ENCODE measurements at places on chromosomes 3 and 15.

GRCh38 chr3:48199117-48199516, 10.9 kb upstream of the CDC25A start:
- H3K36me3 ChIP-seq = no peaks in the 10 kb centered on the region
- H3K4me3 ChIP-seq = no peak overlapping the region
- H3K27me3 ChIP-seq = no peaks in the 10 kb centered on the region
- DNase-seq = no peak

DNA sequence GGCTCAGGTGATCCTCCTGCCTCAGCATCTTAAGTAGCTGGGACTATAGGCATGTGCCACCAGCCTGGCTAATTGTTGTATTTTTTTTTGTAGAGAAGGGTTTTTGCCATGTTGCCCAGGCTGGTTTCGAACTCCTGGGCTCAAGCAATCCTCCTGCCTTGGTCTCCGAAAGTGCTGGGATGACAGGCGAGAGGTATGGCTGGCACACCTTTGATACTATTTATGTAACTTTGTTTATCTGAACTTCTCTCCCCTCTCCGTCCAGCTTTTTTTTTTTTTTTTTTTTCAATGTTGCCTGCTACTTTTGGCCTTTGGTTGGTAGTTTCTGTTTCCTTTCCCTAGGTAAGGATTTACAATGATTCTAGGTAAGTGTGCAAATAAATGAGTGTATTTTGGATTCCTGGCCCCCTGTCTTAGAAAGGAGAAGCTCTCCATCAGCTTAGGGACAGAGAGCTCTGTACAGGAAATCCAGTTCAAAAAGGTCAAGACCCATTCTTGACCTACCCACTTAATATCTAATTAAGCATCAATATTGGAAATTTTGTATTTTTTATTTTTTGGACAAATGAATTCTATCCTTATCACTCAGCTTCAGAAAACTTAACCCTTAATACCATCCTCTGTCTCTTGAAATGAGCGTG, 6.8 kb downstream of the ARL6IP5 start:
- peaks cover 94% of the 10 kb centered on the region for H3K4me1 ChIP-seq
- peak overlapping the region; percentile 34 for H3K27ac ChIP-seq
- H3K36me3 ChIP-seq = peaks cover 10% of the 10 kb centered on the region
- DNase-seq = no peak

- no peaks in the 10 kb centered on the region for H3K27me3 ChIP-seq
- H3K4me1 ChIP-seq = peaks cover 14% of the 10 kb centered on the region
- no peak for DNase-seq
- H3K27ac ChIP-seq = no peak overlapping the region
- H3K36me3 ChIP-seq = no peaks in the 10 kb centered on the region
Observed at GRCh38 chr15:97963779-97964178, 3.3 kb downstream of the ARRDC4 start.

DNA sequence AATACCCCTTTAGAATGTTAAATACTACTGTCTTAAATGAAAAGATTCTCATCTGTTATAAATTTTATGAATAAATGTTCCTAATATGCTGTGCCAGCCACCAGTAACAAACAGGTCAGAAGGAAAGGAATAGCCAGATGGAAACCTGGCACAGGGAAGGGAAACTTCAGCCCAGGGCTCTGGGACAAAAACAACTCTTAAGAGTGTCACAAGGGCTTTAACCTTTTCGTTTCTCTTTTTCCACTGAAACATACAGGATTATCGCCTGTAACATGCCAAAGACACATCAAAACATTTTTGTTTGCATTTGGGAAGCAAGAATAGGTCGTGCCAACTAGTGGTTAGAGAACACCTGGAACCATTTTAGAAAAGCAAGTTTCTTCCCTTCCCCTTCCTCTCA, 109.0 kb upstream of the NEDD4 start:
- H3K36me3 ChIP-seq = peaks cover 6% of the 10 kb centered on the region
- H3K27ac ChIP-seq = no peak overlapping the region
- DNase-seq = no peak
- H3K4me1 ChIP-seq = no peaks in the 10 kb centered on the region
- H3K4me3 ChIP-seq = no peak overlapping the region
- H3K27me3 ChIP-seq = no peaks in the 10 kb centered on the region

DNA sequence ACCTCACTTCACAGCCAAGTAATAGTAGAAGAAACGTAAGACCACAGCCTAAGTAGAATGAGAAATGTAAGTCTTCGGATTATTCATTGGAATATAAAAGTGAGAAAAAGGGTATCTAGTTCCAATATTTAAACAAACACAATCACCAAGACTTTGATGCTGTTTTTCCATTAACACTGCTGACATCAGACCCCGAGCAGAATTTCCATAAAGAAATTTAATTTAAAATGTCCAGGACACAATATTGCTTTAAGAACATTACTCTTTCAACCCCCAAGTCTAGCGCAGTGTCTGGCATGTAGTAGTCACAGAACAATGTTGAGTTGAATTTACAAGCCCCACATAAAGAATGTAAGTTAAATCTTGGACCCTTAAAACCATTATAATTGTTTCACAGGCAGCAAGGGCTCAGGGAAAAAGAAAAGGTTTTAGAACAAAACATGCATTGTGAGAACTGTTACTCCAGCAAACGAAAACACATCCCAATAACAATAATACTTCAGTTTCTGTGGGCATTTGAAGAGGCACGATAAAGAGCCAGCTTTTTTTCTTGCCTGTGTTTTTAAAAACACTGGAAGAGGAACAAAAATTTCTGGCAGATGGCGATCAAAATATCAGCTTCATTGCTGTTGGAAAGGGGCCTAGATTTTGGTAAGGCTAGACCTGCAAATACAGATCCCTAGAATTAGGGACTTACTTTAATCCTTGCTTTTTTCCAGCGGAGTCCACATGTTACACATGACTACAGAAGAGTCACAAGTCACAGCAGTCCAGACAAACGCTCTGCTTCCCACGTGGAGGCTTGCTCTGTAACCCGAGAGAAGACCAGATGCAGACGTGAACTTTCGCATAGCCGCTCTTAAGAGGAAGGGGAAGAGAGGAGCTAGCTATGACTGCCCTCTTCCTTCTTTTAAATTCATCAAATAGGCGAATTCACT, 77.9 kb upstream of the IGSF10 start:
- no peaks in the 10 kb centered on the region for H3K27me3 ChIP-seq
- no peak overlapping the region for H3K27ac ChIP-seq
- H3K4me3 ChIP-seq = no peak overlapping the region
- H3K4me1 ChIP-seq = peaks cover 18% of the 10 kb centered on the region
